ENCODE measurements at places on chromosomes 3 and 15. TPM values are rescaled to one million over a fixed set of nuclear protein-coding genes. Genes with fewer than 3 reads are reported as not detected.

GRCh38 chr15:99703603-99704443 is 29.4 kb downstream of the LYSMD4 start:
- no peak for DNase-seq

Gene CADM2
- total RNA-seq = not detected

- peak; percentile 68 for DNase-seq
Observed at GRCh38 chr15:60844511-60845174, 365.7 kb upstream of the ICE2 start.

Gene GOLGA8J
- not detected for total RNA-seq

- DNase-seq = no peak
Observed at GRCh38 chr3:167115331-167115934, 264.7 kb downstream of the ZBBX start.

- no peak for DNase-seq
Observed at GRCh38 chr15:62141200-62141599, 23.9 kb downstream of the C2CD4B start.

- no peak for DNase-seq
Observed at GRCh38 chr3:25633919-25634318, 30.8 kb downstream of the TOP2B start.

GRCh38 chr3:9916734-9917680 is at the start of gene IL17RC:
Gene IL17RC (plus strand): TSS chr3:9917098. CDS start chr3:9917316, 218 bp downstream.
- DNase-seq = no peak

Gene CSPG4
- not detected for total RNA-seq

Gene PLA2G4D
- not detected for total RNA-seq

Gene DLL4
- total RNA-seq = 0.36 TPM

- no peak for DNase-seq
Observed at GRCh38 chr3:123755501-123755900, 128.6 kb downstream of the MYLK start.

DNA sequence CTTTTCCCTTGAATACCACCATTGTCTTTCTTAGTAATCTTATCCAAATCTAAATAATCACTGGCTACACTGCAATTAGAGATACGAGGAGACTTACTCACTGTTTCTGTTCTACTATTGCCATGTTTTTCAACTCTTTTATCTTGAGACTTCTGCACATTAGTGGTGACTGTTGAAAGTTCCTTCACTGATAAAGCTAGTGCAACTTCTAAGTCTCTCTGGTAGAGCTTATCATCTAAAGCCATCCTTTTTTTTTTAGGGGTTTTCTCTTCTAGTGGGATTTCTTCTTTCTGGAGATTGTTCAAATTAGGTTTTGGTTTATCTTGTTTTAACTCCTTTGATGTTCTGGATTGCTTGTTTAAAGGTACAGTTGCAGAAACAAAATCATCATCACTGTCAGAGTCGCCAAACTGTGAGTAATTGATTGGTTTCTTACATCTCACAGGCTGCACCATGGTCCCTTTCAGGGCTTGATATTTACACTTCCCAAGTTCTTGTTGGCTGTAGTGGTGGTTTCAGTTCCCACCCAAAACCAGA is 37.7 kb downstream of the NCK1 start:
- no peak for DNase-seq

Gene HCN4
- not detected for total RNA-seq
